ENCODE measurements at places on chromosomes 5 and 9.

DNA sequence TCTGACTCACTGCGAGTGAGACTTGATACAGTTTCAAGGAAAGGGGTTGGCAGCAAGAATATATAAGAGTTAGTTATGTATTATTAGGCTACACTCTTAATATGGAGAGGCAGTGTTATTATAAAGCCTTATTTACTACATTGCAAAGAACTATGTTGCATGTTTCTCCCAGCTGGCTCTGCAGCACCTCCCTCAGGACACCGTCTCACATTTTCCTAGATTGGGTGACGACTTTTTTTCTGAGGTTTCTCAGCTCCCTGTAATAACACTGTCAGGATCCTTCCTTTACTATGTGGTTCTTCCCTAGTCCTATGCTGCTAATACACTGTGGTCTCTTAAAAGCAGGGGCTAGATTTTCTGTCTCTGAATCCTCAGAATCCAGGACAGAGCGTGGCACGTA, 153.7 kb downstream of the INSYN2B start:
- no peaks in the 10 kb centered on the region for H3K36me3 ChIP-seq
- peak; percentile 10 for DNase-seq
- H3K4me1 ChIP-seq: no peaks in the 10 kb centered on the region

DNA sequence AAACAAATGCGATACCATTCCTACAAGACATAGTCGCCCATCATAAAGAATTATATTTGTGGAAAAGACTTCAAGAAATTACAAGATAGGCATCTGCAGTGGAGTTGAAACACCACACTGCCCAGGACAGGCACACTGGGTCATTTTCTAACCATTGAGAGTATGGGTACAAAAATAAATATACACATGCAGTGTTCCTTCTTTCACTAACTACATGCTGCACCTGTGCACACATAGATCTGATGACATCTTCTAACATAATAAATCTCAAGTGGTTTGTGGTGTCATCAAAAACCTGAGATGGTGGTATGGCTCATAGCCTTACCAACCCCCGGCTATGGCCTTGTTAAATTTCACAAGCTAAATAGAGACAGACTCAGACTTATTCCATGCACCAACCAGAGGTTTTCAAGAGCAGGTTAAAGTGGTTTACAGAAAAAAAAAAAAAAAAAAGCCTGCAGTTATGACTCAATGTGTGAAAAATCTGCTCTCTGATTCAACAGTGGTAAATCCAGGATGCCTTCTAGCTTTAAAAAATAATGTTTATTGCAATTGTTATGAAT, 12.4 kb upstream of the NFIB start:
- H3K4me3 ChIP-seq: no peak overlapping the region
- peaks cover 15% of the 10 kb centered on the region for H3K4me1 ChIP-seq
- H3K27me3 ChIP-seq: no peaks in the 10 kb centered on the region
- H3K36me3 ChIP-seq: no peaks in the 10 kb centered on the region
- no peak overlapping the region for H3K27ac ChIP-seq
- DNase-seq: no peak

- no peak for DNase-seq
- peaks cover 17% of the 10 kb centered on the region for H3K4me1 ChIP-seq
- no peak overlapping the region for H3K4me3 ChIP-seq
- no peaks in the 10 kb centered on the region for H3K27me3 ChIP-seq
- peak overlapping the region; percentile 1 for H3K27ac ChIP-seq
Observed at GRCh38 chr9:131013771-131014676, 5.0 kb downstream of the LAMC3 start.

DNA sequence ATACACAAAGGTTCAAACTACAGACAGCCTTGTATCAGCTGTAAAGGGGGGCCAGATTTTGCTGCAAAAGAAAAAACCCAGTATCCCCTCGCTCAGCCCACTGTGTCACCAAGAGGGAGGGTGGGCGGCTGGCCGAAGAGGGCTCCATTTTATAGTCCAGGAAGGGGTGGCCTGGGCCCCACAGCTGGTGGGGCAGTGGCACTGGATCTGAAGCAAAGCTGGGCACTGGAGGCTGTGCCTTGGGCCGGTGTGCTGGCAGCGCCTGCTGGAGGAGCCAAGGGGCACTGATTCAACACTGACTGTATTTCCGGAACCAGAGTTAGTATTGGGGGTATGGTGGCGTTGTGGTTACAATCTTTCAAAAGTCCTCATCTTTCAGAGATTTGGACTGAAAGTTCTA, 9.1 kb downstream of the BRD3 start:
- DNase-seq: no peak
- no peaks in the 10 kb centered on the region for H3K36me3 ChIP-seq
- H3K27ac ChIP-seq: no peak overlapping the region
- H3K27me3 ChIP-seq: no peaks in the 10 kb centered on the region
- no peak overlapping the region for H3K4me3 ChIP-seq

DNA sequence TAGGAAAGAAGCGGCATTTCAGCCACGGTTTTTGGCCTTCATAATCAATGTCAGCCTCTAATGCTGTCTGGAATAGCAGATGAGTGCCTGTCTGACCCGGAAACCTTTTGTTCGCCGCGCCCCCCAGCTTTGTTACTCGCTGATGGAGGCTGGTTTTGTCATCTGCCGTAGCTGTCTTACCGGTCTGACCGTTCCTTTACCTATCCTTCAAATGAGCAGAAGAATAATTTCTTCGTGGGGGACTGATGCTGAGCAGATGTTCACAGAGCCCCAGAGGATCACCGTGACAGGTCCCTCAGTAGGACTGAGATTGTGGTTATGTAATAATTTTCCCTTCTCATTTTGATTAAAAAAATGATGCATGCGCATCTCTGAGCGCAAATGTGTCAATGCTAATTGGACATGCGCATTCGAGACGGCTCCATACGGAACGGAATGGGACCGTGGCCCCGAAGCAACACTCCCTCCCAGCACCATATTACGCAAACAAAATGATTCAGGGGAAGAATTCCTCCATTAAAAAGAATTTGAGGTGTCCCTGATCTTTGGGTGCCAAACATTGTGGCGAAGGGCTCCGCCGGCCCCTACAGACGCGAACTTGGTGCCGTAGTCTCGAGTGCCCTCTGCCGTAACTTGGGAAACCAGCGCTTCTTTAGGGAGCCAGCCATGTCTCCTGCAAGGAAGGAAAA, 27.6 kb downstream of the TLX3 start:
- no peak overlapping the region for H3K27ac ChIP-seq
- peaks cover 7% of the 10 kb centered on the region for H3K4me1 ChIP-seq
- no peaks in the 10 kb centered on the region for H3K27me3 ChIP-seq
- no peak overlapping the region for H3K4me3 ChIP-seq
- no peak for DNase-seq
- H3K36me3 ChIP-seq: no peaks in the 10 kb centered on the region

- no peak for DNase-seq
- peaks cover 6% of the 10 kb centered on the region for H3K4me1 ChIP-seq
- H3K27me3 ChIP-seq: no peaks in the 10 kb centered on the region
- H3K4me3 ChIP-seq: no peak overlapping the region
Observed at GRCh38 chr9:96460470-96460869, 10.5 kb downstream of the HABP4 start.

GRCh38 chr9:27150746-27151406, 41.9 kb downstream of the TEK start:
- H3K36me3 ChIP-seq: no peaks in the 10 kb centered on the region
- H3K27me3 ChIP-seq: no peaks in the 10 kb centered on the region
- H3K27ac ChIP-seq: no peak overlapping the region

DNA sequence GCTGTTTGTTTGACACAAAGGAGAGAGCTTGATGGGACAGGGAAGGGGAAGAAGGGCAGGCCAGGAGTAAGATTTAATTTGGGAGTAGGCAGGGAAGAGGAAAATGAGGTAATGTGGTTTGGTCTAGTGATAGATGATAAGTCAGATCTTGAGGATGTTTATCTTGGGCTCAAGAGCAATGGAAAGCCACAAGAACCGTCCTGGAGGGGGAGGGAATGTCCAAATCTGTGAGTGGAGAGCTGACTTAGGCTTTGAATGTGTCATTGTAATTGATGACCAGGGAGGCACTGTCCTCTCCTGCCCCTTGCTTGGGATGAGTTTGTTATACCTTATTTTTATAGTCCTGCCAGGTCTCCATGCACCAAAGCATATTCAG, 37.5 kb downstream of the MAMDC2 start:
- H3K36me3 ChIP-seq: no peaks in the 10 kb centered on the region
- no peaks in the 10 kb centered on the region for H3K27me3 ChIP-seq
- peak overlapping the region; percentile 47 for H3K27ac ChIP-seq
- DNase-seq: no peak

- H3K27ac ChIP-seq: no peak overlapping the region
- no peaks in the 10 kb centered on the region for H3K27me3 ChIP-seq
- H3K4me1 ChIP-seq: peaks cover 22% of the 10 kb centered on the region
- no peak overlapping the region for H3K4me3 ChIP-seq
Observed at GRCh38 chr9:96167011-96167410, 135.0 kb downstream of the HSD17B3 start.

- no peak for DNase-seq
- no peak overlapping the region for H3K4me3 ChIP-seq
- H3K4me1 ChIP-seq: peaks cover 4% of the 10 kb centered on the region
- H3K27me3 ChIP-seq: no peaks in the 10 kb centered on the region
- no peaks in the 10 kb centered on the region for H3K36me3 ChIP-seq
Observed at GRCh38 chr5:124725040-124725434, 21.4 kb downstream of the ZNF608 start.

GRCh38 chr5:1966461-1966860, 83.7 kb upstream of the IRX4 start:
- H3K4me1 ChIP-seq: peaks cover 10% of the 10 kb centered on the region
- no peaks in the 10 kb centered on the region for H3K36me3 ChIP-seq
- no peak overlapping the region for H3K27ac ChIP-seq
- no peaks in the 10 kb centered on the region for H3K27me3 ChIP-seq
- H3K4me3 ChIP-seq: no peak overlapping the region

DNA sequence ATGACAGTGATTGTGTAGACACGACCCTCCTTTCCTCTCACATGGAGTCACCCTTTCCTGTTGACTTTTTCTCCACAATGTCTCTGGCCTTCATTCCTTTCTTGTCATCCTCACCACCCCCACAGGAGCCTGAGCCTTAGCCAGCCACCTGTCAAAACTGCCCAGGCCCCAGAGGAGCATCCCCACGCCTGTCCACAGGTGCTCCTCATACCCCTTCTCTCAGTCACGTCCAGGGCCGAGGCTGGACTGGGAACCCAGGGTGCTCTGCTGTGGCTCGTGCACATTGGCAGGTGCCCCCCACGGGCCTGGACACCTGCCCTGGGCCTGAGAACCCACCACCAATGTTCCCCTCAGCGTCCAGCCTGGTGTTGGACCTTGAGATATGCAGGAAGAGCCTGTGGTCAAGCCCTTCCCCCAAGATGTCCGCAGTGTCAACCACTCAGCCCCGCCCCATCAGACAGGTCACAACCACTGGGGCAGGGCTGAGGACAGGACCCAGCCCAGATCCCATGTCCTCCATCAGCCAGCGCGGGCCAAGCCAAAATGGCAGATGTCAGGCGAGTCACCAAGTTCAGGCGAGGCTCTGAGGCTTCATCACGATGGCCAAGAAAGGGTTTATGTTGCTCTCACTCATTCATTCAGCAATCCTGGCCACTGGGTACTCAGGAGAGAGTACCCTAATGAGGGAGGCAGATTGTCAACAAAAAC, 65.8 kb upstream of the STXBP1 start:
- H3K27me3 ChIP-seq: no peaks in the 10 kb centered on the region
- H3K4me3 ChIP-seq: no peak overlapping the region
- peaks cover 99% of the 10 kb centered on the region for H3K4me1 ChIP-seq
- H3K36me3 ChIP-seq: no peaks in the 10 kb centered on the region
- peak overlapping the region; percentile 95 for H3K27ac ChIP-seq

- no peak overlapping the region for H3K27ac ChIP-seq
- H3K4me1 ChIP-seq: peaks cover 17% of the 10 kb centered on the region
- H3K4me3 ChIP-seq: no peak overlapping the region
- H3K36me3 ChIP-seq: no peaks in the 10 kb centered on the region
- no peaks in the 10 kb centered on the region for H3K27me3 ChIP-seq
Observed at GRCh38 chr5:17312358-17312757, 94.9 kb downstream of the BASP1 start.

- peaks cover 36% of the 10 kb centered on the region for H3K4me1 ChIP-seq
- no peaks in the 10 kb centered on the region for H3K36me3 ChIP-seq
- DNase-seq: no peak
- no peak overlapping the region for H3K4me3 ChIP-seq
Observed at GRCh38 chr9:130824643-130825350, 10.3 kb upstream of the ABL1 start.

DNA sequence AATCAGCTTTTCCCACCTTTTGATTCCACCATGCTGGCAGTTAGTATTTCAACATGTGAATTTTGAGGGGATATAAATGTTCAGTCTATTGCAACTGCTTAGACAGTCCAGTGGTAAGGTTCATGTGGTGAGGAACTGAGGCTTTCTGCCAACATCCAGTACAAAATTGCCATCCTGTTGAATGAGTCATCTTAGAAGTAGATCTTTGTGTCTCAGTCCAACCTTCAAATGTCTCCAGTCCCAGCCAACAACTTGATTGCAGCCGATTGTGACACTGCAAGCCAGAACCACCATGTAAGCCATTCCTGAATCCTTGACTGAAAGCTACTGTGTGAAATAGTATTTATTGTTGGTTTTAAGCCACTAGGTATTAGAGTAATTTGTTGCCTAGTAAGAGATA, 331.5 kb upstream of the GRIN3A start:
- DNase-seq: no peak
- H3K27me3 ChIP-seq: no peaks in the 10 kb centered on the region
- H3K27ac ChIP-seq: no peak overlapping the region
- H3K4me1 ChIP-seq: no peaks in the 10 kb centered on the region
- no peaks in the 10 kb centered on the region for H3K36me3 ChIP-seq
- no peak overlapping the region for H3K4me3 ChIP-seq

GRCh38 chr9:5800969-5801738, 31.8 kb downstream of the ERMP1 start:
- DNase-seq: no peak
- no peak overlapping the region for H3K27ac ChIP-seq
- H3K4me1 ChIP-seq: no peaks in the 10 kb centered on the region
- no peaks in the 10 kb centered on the region for H3K27me3 ChIP-seq

- no peaks in the 10 kb centered on the region for H3K27me3 ChIP-seq
- no peaks in the 10 kb centered on the region for H3K4me1 ChIP-seq
- no peaks in the 10 kb centered on the region for H3K36me3 ChIP-seq
- H3K27ac ChIP-seq: no peak overlapping the region
Observed at GRCh38 chr5:54024466-54024865, 285.9 kb downstream of the ARL15 start.
